HFFc6 (cell line): ENCODE measurements at places on chromosomes 1 and 21. TPM values are rescaled to one million over a fixed set of nuclear protein-coding genes. Genes with fewer than 3 reads are reported as not detected.

The SELE gene
- total RNA-seq: not detected in 2 replicates

The KRTAP19-1 gene
- total RNA-seq: not detected in 3 replicates

The RBP7 gene
- total RNA-seq: 0.39 to 0.76 TPM in 2 of 3 replicates, not detected in the other

The OR2G6 gene
- total RNA-seq: not detected in 3 replicates

The S100A7 gene
- total RNA-seq: not detected in 3 replicates

The SLC22A15 gene
- 4.0 to 5.2 TPM (median 4.8 TPM) in 3 replicates for total RNA-seq

The PLPP3 gene
- total RNA-seq: 13.5 to 27.0 TPM (median 15.7 TPM) in 3 replicates

The FCGR3B gene
- total RNA-seq: not detected in 3 replicates

The NIT1 gene
- 30.4 to 31.9 TPM (median 30.7 TPM) in 3 replicates for total RNA-seq

The FRRS1 gene
- 0.32 to 1.1 TPM (median 0.53 TPM) in 3 replicates for total RNA-seq

The KRTAP11-1 gene
- not detected in 3 replicates for total RNA-seq

The RPTN gene
- not detected in 3 replicates for total RNA-seq

The PRAMEF10 gene
- not detected in 3 replicates for total RNA-seq

DNA sequence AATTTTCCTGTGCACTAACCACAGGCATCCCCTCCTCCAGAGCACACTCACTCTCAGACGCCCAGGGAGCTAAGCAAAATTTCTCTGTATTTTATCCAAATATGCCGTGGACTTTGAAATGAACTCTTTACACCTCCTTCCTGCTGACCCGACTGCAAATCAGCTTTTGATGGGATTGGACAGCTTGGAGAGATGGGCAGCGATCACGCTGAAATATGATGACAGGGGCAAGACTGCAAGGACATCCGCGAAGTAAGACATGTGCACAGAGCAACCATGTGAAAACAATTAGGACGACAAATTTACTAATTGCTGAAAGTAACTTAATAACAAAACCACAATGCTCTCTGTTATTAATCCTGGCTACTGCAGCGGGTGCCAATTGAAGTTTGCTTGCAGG, 64.6 kb upstream of the CLDN14 start:
- peaks cover 43% of the 10 kb centered on the region for H3K27me3 ChIP-seq
- H3K4me1 ChIP-seq: no peaks in the 10 kb centered on the region
- no peak overlapping the region for H3K4me3 ChIP-seq
- no peak overlapping the region for H3K27ac ChIP-seq
- DNase-seq: no peak
- no peaks in the 10 kb centered on the region for H3K36me3 ChIP-seq

DNA sequence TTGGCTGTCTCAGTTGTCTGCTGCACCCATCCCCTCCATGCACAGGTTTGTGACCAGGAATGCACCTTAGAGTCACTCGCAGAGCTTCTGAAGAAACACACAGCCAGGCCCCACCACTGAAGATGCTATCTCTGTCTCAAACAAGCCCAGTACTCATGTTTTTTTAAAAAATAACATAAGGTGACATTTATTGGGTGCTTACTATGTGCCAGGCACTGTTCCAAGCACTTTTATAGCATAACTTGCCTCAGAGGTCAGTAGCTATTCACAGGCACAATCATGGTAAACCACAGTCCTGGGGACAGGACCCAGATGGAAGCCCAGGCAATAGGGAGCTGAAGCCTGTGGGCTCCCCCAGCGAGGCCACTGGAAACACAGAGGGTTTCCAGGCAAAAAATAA, 8.8 kb upstream of the ATP13A2 start:
- no peaks in the 10 kb centered on the region for H3K27me3 ChIP-seq
- H3K4me1 ChIP-seq: peaks cover 10% of the 10 kb centered on the region
- H3K27ac ChIP-seq: no peak overlapping the region
- DNase-seq: peak; percentile 34

- H3K27ac ChIP-seq: no peak overlapping the region
- no peak overlapping the region for H3K4me3 ChIP-seq
- H3K36me3 ChIP-seq: no peaks in the 10 kb centered on the region
- H3K27me3 ChIP-seq: peaks cover 64% of the 10 kb centered on the region
- H3K4me1 ChIP-seq: no peaks in the 10 kb centered on the region
These were observed 5.4 kb downstream of the BCAN start for GRCh38 chr1:156647351-156647750.

GRCh38 chr1:34278211-34278610, 101.5 kb downstream of the C1orf94 start:
- no peak overlapping the region for H3K4me3 ChIP-seq
- H3K27ac ChIP-seq: no peak overlapping the region
- H3K4me1 ChIP-seq: no peaks in the 10 kb centered on the region
- H3K27me3 ChIP-seq: peaks cover 5% of the 10 kb centered on the region
- DNase-seq: no peak
- no peaks in the 10 kb centered on the region for H3K36me3 ChIP-seq

DNA sequence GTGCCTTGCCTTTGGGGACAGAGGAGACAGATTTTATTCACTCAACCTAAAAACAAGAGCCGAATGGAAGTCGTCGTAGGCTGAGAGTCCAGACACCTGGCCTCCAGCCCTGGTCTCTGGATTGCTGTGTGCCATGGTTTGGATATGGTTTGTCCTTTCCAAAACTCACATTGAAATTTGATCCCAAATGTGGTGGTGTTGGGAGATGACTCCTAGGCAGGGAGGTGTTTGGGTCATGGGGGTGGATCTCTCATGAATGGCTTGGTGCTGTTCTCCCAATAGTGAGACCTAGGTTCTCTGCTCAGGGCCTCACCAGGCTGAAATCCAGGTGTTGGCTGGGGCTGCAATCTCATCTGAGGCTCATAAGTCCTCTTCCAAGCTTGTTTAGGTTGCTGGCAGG, 75.5 kb downstream of the FOXD2 start:
- peaks cover 52% of the 10 kb centered on the region for H3K27me3 ChIP-seq
- H3K36me3 ChIP-seq: no peaks in the 10 kb centered on the region
- no peak for DNase-seq
- H3K4me3 ChIP-seq: no peak overlapping the region
- H3K4me1 ChIP-seq: no peaks in the 10 kb centered on the region

DNA sequence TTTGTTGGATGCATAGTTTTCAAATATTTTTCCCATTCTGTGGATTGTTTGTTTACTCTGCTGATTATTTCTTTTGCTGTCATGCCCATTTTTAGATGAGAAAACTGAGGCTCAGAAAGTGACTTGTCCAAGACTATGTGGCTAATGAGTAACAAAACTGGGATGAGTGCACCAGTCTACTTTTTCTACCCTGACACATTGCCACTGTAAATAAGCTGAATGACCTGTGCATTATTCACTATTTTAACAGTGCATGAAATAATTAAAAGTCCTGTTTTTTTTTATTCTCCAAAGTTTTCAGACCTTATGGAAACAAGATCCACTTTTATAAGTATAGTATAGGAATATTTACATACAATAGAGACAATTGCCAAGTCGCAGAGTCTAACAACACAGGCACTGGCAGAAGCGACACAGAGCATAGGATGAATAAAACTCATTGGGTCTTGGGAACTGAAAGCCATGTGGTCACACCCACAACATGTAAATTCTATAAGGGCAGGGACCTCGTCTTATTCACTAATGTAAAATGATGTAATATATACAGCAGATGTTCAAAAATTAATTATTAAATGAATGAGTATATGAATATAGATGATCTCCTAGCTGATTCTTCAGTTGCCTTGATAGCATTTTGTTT, 45.2 kb downstream of the HLX start:
- H3K27ac ChIP-seq: no peak overlapping the region
- H3K36me3 ChIP-seq: no peaks in the 10 kb centered on the region
- H3K4me3 ChIP-seq: no peak overlapping the region
- H3K27me3 ChIP-seq: no peaks in the 10 kb centered on the region

- H3K4me3 ChIP-seq: peak overlapping the region; percentile 76
- H3K4me1 ChIP-seq: peaks cover 17% of the 10 kb centered on the region
- no peaks in the 10 kb centered on the region for H3K36me3 ChIP-seq
- peaks cover 25% of the 10 kb centered on the region for H3K27me3 ChIP-seq
These were observed 642 bp upstream of the NT5C1A start for GRCh38 chr1:39672551-39672947.

DNA sequence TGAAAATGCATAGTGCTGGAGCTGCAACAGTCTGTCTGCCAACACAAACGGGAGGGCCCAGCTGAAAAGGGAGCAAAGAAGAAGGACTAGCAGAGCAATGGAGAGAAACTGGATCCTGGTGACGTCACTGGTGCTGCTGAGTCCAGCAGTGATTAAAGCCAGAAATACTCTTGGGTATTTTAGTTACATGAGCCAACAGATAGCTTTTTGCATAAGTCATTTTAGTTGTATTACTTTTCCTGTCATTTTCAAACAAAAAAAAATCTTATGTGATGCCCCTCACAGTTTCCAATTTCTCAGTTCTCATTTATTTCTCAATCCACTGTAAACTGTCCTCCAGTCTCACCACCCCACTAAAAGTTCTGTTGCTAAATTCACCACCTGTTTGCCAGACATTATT, 38.7 kb upstream of the NEK7 start:
- H3K4me1 ChIP-seq: peaks cover 22% of the 10 kb centered on the region
- DNase-seq: peak; percentile 78
- H3K27me3 ChIP-seq: no peaks in the 10 kb centered on the region; the same call in 1 of the 2 replicates
- H3K36me3 ChIP-seq: no peaks in the 10 kb centered on the region

DNA sequence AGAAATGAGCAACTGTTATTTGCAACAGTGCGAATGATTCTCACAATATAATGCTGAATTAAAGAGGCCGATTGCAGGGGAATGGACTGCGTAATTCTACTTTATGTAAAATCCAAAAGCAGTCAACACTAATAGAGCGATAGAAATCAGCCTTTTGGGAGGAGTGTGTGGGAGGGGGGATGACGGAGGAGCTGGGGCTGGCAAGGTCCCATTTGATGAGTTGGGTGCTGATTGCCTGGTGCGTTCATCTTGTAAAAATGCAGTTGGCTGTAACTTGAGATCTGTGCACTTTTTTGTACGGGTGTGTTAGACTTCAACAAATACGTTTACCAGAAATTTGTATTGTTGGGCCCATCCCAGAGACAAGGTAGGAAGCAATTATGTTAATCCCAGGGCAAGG, 20.7 kb downstream of the TNFRSF8 start:
- no peak overlapping the region for H3K27ac ChIP-seq
- peaks cover 6% of the 10 kb centered on the region for H3K27me3 ChIP-seq
- H3K4me1 ChIP-seq: peaks cover 13% of the 10 kb centered on the region
- H3K36me3 ChIP-seq: no peaks in the 10 kb centered on the region

- H3K27ac ChIP-seq: no peak overlapping the region
- H3K36me3 ChIP-seq: no peaks in the 10 kb centered on the region
- H3K27me3 ChIP-seq: peaks cover 4% of the 10 kb centered on the region
- DNase-seq: no peak
- no peak overlapping the region for H3K4me3 ChIP-seq
These were observed 54.0 kb downstream of the PGBD5 start for GRCh38 chr1:230371923-230372703.

DNA sequence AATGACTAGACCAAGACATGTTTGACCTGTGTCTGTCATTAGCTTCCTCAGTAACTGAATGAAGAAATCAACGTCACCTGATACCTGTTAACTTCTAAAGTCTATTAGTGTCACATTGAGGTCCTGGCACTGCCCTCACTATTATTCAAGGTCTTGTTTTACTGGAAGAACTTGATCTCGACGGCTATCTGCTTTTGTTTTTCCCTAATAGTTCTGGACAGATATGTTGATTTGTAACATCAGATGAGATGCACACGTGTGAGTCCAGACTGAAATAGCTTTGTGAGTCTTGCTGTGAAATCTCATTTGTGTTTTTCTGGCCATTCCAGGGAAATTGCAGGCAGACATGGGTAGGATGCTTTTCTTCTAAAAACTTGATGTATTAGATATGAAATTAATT, 159.2 kb downstream of the RYR2 start:
- H3K36me3 ChIP-seq: peaks cover 5% of the 10 kb centered on the region; the same call in 1 of the 2 replicates
- no peaks in the 10 kb centered on the region for H3K27me3 ChIP-seq
- H3K4me3 ChIP-seq: no peak overlapping the region
- DNase-seq: no peak
- no peaks in the 10 kb centered on the region for H3K4me1 ChIP-seq
- no peak overlapping the region for H3K27ac ChIP-seq

DNA sequence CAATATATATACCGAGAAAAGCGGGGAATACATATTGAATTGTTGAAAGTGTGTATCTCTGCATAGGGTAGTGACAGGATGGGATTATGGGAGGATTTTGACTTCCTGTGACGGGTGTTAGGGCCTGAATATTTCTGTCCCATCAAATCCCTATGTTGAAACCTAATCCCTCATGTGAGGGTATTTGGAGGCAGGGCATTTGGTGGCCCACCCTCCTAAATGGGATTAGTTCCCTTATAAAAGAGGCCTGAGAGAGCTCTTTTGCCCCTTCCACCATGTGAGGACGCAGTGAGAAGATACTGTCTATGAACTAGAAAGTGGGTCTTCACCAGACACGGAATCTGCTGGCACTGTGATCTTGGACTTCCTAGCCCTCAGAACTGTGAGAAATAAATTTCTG, 137.3 kb downstream of the ZSCAN20 start:
- H3K36me3 ChIP-seq: no peaks in the 10 kb centered on the region
- H3K4me3 ChIP-seq: no peak overlapping the region
- H3K27me3 ChIP-seq: peaks cover 15% of the 10 kb centered on the region
- no peak for DNase-seq

DNA sequence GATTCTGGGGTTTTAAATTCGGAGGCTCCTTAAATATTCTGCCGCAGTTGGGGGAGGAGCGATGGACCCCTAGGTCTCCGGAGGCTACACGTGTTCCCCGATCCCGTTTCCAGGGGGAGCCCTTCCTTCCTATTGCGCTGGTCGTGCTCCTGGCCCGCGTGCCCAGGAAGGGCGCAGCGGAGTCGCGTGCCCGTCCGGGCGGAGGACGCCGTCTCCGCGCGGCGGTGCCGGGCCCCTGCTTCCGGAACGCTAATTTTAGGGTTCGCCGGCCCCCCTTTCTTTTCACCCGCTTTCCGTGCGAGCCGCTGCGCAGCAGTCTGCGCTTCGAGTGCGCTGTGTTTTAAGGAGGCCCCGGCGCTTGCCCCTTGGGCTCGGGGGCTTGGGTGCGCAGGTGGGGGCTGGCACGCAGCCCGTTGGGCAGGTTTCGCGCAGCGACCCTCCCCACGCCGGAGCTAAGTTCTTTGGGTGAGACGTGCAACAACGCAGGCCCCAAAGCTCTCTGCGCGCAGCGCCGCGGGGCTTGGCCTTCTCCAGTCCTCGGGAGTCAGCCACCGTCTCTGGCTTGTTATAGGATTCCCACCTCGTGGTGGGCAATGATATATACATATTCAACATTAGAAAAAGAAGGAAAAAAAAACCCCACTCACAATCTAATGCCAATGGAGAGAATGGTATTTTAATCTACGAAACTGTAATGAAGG, 43.5 kb upstream of the DNAJC6 start:
- no peaks in the 10 kb centered on the region for H3K36me3 ChIP-seq
- H3K4me1 ChIP-seq: peaks cover 37% of the 10 kb centered on the region
- H3K4me3 ChIP-seq: peak overlapping the region; percentile 91
- peak; percentile 37 for DNase-seq

GRCh38 chr1:206687915-206688442, 3.3 kb downstream of the MAPKAPK2 start:
- peak overlapping the region; percentile 98 for H3K27ac ChIP-seq
- peaks cover 72% of the 10 kb centered on the region for H3K4me1 ChIP-seq
- no peaks in the 10 kb centered on the region; the same call in 1 of the 2 replicates for H3K36me3 ChIP-seq
- peaks cover 10% of the 10 kb centered on the region for H3K27me3 ChIP-seq
- peak; percentile 39 for DNase-seq

DNA sequence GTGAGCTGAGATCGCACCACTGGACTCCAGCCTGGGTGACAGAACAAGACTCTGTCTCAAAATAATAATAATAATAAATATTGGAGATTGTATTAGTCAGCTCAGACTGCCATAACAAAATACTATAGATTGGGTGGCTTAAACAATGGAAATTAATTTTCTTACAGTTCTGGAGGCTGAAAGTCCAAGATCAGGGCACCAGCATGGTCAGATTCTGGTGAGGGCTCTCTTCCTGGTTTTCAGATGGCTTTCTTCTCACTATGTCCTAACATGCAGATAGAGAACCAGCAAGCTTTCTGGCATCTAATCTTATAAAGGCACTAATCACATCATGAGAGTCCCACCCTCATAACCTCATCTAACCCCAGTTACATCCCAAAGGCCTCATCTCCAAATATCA, 23.2 kb upstream of the DDAH1 start:
- peaks cover 74% of the 10 kb centered on the region for H3K36me3 ChIP-seq
- no peak overlapping the region for H3K4me3 ChIP-seq
- peak overlapping the region; percentile 32 for H3K27ac ChIP-seq
